Daoy (cell line): ENCODE measurements at places on chromosomes 4 and X. TPM values are rescaled to one million over a fixed set of nuclear protein-coding genes. Genes with fewer than 3 reads are reported as not detected.

DNA sequence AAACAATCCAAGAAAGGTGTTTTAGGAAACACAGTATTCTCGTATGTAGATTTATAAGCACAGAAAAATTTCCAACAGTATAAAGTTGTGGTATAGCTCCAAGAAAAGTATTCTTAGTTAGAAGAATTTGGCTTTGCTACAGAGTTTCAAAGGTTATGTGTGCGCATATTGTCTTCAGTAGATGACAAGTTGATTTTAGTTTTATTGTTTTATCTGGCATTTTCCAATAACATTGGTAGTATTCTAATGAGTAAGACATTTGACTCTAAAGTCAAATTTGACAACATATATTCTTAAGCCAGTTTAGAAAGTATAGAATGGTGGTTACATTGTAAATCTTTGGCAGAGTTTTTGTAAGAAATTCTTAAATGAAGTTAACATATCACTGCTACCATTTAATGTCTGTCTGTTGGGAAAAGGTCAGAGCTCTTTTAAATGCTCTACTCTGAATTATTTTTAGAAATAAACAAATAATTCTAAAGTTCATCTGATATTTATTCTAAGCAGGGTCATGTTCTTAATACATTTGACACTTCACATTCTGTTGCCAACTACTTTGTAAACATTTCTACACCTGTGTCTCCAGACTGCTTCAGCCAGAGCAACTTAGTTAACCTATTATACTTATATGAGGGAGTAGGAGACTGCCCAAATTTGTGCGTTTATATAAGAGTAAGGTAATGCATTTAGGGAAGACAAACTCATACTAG is 30.0 kb downstream of the CLCN3 start:
- no peak for DNase-seq

STATH gene
- not detected in 2 replicates for total RNA-seq

DNA sequence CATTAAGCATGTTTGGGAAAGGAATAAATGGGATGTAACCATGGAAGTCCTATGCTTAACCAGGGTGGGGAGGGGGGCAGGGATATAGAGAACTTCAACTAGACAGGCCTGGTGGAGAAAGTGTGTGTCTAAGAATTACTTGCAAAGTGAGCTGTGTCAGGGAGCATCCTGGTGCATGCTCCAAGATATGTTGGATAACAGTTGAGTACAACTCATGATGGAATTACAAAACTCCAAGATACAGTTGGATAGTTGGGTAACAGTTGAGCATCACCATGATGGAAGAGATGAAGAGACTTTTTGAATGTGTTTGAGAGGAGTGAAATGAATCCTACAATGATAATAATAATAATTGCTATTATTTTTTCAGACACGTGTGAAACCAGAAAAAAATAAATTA is 26.1 kb upstream of the ACSL1 start:
- no peak for DNase-seq

GRCh38 chrX:54808109-54808604 is 612 bp downstream of the MAGED2 start:
- DNase-seq, result peak; percentile 71

DNA sequence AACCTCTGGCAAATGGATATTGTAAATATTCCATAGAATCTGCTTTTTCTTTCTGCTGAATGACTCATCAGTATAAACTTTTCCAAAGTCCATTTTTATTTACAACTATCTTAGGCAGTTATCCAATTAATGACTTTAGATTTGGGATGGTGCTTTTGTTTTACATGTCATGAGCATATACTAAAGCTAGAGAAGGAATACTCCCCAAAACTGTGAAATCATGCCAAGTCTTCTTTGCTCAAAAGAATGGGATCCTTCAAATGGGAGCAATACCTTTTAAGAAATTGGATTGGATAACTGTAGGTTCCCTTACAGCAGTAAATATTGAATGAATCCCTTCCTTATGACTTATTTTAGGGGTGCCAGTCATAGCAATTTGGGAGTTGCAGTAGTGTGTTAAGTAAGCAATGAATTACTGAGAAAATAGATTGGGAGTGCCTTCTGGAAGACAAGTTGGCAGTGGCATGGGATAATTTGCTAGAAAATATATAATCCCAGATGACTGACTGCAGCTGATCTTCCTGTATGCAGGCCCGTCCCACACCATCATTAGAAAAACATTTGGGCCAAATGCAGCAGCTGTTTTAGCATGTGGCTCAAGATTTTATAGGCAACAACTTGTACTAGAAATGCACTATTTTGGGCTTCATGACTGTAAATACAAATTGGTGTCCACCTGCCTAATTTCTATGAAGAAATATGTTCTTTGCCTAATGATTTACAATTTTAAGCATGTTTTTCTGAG is 2.8 kb downstream of the TMPRSS11D start:
- DNase-seq, result no peak

DNA sequence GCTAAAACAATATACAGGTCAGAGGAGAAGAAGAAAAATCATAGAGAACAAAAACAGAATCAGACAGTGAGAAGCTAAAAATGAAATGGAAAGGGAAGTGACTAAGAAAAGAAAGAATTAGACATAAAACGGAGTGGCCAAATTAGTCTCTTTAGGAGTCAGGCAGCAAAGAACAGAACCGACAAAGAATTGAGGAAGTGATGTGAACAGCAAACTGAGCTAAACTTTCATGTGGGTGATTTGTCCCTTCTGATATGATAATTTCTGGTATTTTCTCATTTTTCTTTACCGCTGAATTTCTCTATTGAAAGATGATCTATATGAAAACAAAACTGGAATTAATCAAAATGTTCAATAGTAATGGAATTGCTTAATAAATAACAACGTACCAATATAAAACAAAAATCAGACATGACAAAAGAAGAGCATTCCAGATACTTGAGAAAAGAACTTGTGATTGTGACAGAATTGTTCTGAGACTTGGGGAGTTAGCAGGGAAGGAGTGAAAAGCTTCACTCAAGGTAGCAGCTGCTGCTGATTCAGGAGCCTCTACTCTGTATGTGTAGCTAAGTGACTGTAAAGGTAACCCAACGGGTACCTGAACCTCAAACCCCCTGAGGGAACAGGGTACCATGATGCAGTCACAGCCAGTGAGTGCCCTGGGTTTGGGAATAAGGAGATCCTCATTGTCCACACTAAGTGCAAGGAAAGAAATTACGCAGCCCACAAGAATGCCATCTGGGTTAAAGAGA is 8.8 kb downstream of the TAPT1 start:
- DNase-seq, result no peak
